B cell (primary cell): ENCODE measurements at places on chromosomes 11 and 22. TPM values are rescaled to one million over a fixed set of nuclear protein-coding genes. Genes with fewer than 3 reads are reported as not detected.

- no peak for DNase-seq
These were observed 1.2 kb downstream of the YDJC start for GRCh38 chr22:21628386-21629254.

GRCh38 chr11:93858121-93858775 lies 7.8 kb upstream of the VSTM5 start:
- DNase-seq = no peak

Gene DMC1
- not detected in 2 replicates for polyA plus RNA-seq

Gene NPAS4
- not detected in 2 replicates for polyA plus RNA-seq

Gene LIF
- 0.06 TPM in 1 of 2 replicates, not detected in the other for polyA plus RNA-seq

GRCh38 chr22:27504360-27505253 lies 296.9 kb downstream of the MN1 start:
- DNase-seq = no peak

DNA sequence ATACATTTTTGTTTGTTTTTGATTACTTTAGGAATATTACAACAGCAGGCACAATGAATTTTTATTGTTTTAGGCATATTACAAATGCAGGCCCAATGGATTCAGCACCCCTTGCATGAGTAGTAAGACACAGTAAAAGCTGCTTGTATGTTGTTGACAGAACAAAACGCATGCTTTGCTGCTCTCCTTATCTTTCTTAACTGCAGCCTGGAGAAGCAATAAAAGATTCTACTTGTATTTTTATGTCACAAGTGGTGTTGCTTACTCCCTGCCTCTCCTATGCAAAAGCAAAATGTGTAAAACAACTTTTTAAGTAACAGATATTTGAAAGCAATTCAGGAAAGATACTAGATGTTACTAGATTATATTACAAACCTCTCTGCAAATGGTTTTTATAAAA lies 73.9 kb downstream of the TRPC6 start:
- no peak for DNase-seq

DNA sequence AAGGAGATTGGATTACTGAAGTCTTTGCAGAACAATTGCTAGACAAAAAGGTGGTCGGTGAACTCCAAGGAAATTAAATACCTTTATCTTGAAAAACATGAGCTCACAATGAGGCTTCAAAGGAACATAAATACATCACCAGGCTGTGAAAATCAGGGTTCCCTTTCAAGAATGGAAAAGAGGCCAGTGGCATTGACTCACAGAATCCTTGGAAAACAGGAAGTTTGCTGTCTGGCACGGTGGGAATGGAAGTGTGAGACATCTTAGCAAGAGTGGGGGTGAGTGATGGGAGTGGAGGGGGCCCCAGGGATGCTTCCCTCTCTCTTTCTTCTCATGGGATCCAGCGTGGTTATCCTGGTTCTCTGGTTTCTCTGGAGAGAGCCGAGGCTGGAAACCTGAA lies 48.9 kb upstream of the TBCEL start:
- DNase-seq = no peak

DNA sequence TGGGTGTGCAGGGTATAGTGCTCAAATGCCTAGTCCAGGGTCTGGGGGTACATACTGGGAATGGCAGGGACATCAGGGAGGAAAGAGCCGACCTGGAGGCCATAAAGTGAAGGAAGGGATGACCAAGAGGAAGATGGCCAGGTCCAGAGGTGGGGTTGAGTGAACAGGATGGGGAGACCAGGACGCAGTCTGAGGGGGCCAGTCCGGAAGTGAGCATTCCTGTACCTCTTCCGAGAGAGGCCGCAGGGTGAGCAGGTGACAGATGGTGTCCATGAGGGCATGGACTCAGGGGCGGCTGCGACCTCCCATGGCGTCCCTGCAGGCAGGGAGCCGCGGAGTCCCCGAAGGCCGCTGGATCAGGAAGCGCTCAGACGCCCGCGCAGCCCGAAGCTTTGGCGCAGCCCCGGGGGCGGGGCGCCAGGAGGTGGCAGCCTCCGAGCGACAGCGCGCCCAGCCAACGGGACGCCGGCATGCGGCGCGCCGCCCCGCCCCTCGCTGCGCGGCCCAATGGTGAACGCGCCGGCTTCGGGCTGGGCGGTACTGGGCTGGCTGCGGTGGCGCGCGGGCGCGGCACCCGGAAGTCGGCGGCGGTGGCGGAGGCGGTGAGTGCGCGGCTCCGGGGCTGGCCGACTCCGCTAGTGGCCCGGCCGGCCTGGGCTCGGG lies at the start of gene TANGO2:
TSS of gene TANGO2 (plus strand) at position 578 of the 663 bp plus-strand sequence. CDS start 15,689 bp downstream, outside the sequence.
- peak; percentile 96 for DNase-seq

DNA sequence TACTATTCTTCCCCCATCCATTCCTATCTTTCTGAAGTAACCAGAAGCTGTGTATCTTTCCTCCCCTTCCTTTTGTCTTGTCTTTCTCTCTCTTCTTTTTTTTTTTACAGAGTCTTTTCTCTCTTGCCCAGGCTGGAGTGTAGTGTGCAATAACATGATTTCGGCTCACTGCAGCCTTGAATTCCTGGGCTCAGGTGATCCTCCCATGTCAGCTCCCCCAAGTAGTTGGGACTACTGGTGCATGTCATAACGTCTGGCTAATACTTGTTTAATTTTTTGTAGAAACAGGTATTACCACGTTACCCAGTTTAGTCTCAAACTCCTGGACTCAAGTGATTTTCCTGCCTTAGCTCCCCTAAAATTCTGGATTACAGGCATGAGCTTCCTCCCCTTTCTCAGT lies 86.5 kb downstream of the IGLL5 start:
- no peak for DNase-seq

DNA sequence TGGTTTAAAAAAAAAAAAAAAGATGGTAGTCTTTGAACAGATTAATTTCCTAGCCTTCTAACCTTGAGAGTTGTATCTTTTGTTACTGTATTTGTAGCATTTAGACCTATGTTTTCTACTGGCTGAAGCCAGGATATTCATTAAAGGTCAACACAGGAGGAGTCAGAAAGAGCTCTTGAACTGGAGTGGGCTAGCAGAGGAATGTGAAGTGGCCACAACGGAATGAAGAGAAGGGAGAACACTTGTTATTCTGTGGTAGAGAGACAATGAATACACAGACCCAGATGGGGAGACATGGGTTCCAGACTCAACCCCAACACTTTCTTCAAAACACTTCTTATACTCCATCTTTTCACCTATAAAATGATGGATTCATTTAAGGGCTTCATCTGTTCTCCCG lies 88.1 kb downstream of the RELT start:
- DNase-seq = no peak

Gene TMEM191C
- 5.2 and 5.8 TPM in 2 replicates for polyA plus RNA-seq

DNA sequence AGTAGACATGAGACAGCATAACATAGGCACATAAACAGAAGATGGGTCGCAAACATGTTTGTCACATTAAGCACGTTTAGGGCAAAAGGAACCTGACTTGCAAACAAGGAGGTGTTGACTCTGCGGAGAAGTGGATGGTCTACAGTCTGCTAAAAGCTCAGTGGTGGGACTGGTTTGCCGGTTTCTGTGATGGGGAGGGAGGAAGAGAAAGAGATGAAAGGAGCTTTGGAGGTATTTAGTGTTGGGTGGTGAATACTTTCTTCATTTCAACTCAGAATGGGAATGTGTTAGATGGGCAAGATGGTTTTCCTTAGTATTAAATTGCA lies 191.4 kb upstream of the SORL1-AS1 start:
- no peak for DNase-seq

- DNase-seq = no peak
These were observed 313.7 kb upstream of the CADM1 start for GRCh38 chr11:115817844-115818468.

- no peak for DNase-seq
These were observed 17.5 kb upstream of the ACCSL start for GRCh38 chr11:44029977-44030911.
